ENCODE measurements at places on chromosomes 6 and 20.

DNA sequence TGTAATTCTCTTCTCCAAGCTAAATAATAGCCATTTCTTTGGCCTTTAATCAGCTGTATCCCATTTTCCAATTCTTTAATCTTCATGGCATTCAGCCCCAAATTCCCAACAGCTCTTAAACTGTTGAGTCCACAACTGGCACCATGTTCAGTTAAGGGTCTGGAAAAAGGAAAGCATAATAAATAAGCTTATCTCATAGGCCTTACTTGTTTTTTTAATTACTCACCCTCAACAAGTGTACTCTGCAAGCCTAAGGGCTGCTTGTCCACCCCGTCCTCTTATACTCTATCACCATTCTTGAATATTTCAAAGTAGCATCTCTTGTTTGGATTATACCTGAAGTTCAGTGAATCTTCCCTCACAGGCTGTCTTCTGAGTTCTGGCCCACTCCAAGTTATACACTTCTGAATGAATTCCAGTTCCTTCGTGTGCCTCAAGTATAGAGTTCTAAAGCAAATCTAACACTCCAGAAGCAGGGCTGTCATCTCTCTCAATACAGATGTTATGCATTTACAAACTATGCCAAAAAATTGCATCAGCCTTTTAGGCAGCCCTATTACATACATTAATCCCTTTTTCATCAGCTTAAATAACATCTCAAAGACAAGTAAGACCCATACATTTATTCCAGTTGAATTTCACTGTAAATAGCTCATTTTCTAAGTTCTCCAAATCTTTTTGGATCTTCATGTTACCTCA, 98.7 kb downstream of the COL21A1 start:
- no peak for DNase-seq

GRCh38 chr20:2817341-2817726, 1.2 kb downstream of the TMEM239 start:
- peak; percentile 38 for DNase-seq

DNA sequence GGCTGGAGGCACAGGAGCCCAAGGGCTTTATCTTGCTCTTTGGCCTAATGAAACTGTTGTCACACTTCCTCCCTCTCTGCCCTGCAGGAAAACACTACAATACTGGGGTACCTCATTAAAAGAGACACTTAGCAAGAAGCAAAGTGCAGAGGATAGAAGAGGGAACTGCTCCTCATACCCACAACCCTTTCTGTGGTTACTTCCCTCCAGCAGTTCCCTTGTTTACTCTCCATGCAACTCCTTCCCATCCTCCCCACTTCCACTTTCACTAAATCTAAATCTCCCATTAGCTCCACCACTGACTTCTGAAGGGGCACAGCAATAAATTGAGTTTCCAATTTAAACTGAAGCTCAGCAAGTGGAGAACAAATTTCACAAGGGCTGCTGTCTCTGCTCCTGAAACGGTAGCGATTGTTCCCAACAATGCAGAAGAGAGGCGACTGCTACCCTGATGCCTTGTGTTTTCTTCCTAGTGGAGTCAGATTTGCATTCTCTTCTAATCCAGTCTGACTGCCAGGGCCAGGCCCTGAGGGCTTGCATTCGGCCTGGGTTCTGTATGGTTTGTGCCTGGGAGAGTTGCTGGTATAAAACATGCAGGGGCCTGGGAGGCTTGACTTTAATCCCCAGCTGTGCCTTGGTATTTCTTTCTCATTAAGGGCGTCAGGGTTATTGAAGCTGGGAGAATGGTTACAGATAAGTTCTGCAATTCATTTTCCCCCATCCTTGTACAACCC, 454.7 kb downstream of the TFAP2B start:
- DNase-seq: no peak

- DNase-seq: peak; percentile 93
Measured at GRCh38 chr20:31713312-31714273, 9.1 kb downstream of the BCL2L1 start.

DNA sequence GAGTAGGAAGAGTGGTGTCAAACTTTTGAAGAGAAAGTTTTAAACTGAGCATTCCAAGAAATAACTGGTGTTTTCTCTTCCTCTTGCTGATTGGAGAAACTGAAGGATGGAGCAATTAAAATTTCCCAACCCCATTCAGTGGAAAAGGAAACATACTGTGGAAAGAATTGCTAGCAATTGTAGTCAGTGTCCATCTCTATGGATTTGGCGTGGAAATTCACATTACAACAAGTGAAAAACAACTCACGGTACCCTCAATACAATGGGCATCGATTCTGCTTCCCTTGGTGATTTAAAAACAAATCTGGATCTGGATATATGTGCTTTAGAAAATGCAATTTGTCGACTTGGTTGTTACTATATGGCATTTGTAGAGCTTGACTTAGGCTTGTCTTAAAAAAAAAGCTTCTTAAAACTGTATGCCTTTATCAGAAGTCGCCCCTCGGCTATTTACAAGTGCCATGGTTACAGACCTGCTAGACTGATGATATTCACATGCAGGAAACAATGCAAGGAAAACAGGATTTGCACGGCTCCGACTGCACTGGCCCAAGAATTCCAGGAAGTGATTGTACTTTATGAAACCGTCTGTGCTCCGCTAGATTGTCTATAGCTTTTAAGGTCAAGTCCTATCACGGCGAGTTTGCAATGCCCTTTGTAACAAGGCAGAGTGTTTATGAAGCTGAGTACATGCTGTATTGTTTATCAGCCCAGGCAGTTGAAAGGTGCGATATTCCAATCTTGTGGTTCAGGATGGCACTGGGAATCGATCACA, 131.7 kb upstream of the PHACTR1 start:
- no peak for DNase-seq

- DNase-seq: no peak
Measured at GRCh38 chr20:46302106-46302505, 6.2 kb downstream of the CDH22 start.

DNA sequence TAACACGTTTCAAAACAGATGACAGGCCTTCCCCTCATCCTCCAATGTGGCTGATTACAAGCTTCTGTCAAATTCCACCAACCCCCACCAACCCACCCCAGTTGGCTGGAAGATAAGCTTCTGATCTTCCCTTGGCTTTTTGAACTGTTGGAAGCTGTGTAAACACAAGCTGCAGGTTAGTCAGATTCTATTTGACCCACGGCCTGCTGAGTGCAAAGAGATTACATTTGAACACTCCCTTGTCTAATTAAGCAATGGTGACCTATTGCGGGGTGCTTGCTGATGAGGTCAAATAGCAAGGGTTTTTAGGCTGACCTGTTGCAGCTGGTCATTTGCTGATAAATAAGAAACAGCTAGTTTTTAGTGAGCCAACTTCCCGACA, 379.7 kb downstream of the BMP2 start:
- no peak for DNase-seq

DNA sequence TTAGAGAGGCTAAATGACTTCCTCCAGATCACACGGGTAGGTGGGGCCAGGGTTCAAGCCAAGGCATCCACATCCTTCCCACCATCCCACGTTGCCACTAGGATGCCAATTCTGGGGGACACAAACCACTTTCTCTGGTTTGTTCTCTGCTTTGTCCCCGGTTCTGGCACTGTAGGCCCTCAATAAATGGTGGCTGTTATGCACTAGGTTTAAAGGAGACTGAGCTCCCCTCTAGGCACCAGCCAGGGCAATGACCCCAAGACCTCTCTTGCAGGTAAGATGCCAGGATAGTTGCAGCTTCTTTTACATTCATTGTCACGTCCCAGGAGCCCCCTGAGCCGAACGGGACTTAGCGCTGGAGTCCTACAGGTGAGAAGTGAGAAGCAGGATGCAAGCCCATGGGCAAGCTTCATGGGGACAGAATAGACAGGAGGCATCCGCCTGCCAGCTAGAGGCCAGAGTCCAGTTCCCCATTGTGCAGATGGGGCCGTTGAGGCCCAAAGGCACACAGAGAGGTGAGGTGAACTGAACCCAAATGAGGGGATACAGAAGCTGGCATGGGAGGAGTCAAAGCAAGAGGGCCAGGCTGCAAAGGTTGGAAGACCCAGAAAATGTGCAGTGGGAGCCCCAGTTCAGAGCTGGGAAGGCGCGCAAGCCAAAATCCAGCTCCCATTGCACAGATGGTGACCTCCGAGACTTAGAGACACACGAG, 677 bp downstream of the PXMP4 start:
- no peak for DNase-seq

- DNase-seq: no peak
Measured at GRCh38 chr6:47042275-47042791, at the start of gene ADGRF1. Gene ADGRF1, minus strand, starts transcription at chr6:47042332. Its CDS starts 13,271 bp downstream, at chr6:47029061.

DNA sequence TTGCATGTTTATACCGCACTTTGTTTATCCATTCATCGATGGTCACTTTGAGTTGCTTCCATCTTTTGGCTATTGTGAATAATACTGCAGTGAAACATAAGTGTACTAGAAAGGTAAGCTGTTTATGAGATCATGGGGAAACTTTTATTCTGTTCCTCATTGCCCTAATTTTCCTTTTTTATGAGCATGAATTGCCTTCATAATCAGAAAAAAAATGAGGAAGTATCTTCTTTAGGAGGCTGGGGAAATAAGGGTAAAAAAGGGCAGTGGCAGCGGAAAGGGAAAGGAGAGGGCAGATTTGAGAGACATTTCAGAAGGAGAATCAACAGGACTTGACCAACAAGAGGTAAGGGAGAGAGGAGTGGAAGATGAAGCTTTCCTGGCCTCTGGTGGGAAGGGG, 14.3 kb upstream of the SERINC3 start:
- DNase-seq: no peak

GRCh38 chr6:47631269-47631772, 67.1 kb upstream of the ADGRF4 start:
- no peak for DNase-seq

DNA sequence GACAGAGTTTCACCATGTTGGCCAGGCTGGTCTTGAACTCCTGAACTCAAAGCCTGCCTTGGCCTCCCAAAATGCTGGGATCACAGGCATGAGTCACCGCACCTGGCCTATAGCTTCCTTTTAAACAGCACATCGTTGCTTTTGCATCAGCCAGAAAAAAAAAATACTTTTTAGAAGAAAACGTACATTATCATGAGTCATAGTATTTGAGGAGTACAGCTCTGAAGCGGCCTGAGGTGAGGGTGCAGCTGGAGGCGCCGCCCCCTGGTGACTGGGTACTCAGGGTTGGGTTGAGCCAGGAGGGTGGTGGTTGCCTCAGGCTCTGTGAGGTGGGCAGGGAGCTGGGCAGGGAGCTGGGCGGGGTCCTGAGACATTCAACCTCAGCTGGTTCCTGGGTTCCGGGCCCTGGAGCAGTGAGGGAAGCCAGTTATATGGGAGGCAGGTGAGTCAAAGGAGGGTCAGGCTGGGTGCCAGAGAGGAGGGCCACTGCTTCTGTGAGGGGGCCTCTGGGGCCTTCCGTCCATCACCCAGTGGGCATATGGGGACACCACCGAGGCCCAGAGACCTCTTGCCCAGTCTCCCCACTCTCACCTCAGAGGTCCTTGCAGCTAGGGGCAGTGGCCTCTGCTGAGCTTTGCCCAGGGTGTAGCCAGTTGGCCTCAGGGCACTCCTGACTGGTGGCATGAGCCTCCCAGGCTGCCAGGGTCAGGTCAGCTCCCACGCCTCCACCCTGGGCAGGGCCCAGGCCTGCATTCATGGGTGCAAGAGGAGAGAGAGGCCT, 11.7 kb upstream of the ID1 start:
- no peak for DNase-seq

- DNase-seq: no peak
Measured at GRCh38 chr6:33160728-33161344, 31.4 kb downstream of the COL11A2 start.

GRCh38 chr6:41577356-41578216, 31.4 kb downstream of the FOXP4 start:
- DNase-seq: no peak

DNA sequence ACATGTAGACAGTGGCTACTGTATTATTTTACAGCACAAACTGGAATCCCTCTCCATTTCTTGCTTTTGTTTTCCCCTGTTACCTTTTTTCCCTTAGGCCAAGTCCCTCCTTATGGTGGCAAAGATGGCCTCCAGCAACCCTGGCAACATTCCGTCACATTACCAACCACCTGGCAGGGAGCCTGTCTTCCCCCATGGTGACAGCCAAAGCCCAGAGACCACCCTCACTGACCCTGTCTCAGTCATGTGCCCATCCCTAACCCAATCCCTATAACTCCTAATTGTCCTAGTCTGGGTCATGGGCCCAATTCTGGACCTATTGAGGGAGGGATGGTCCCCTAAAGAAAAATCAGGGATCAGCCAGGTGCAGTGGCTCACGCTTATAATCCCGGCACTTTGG, 27.6 kb downstream of the PARD6B start:
- no peak for DNase-seq

- no peak for DNase-seq
Measured at GRCh38 chr6:111291336-111292259, 191.4 kb downstream of the REV3L start.

- no peak for DNase-seq
Measured at GRCh38 chr6:157726892-157727628, 96.0 kb upstream of the SNX9 start.

DNA sequence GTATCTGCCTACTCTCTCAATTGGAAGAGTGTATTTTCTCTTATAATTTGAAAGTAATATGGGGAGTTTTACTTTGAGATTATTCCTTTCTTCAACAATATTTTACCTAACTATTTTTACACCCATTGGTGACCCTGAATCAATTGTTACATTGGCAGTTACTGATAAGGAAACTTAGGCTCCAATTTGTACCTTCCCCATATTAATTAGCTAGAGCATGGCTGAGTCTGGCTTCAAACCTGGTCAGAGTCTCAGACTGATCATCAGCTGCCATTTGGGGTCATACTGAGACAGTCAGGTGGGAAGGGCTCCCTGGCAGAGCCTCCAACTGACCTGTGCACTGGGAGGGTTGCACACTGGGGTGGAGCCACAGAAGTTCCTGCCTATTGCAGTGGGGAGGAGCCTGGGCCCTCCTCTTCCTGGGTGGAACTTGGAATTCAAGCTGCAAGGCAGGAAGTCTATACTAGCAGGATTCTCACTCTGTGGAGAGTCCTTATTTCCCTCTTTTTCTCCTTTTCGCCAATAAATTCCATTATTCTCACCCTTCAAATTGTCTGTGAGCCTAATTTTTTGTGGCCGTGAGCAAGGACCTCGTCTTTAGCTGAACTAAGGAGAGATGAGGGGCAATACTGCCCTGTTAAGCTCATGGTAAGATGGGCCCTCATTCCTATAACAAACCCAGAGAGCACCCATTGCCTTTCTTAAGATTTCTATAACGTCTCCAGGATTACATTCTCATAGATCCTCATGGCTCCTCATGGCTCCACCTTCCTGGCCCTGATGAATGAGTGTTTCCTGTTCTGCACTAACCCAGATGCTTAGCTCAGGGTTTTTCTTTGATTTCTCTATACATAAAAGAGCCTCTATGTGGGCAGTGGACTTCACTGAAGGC, 285.1 kb downstream of the ADGB start:
- DNase-seq: no peak

DNA sequence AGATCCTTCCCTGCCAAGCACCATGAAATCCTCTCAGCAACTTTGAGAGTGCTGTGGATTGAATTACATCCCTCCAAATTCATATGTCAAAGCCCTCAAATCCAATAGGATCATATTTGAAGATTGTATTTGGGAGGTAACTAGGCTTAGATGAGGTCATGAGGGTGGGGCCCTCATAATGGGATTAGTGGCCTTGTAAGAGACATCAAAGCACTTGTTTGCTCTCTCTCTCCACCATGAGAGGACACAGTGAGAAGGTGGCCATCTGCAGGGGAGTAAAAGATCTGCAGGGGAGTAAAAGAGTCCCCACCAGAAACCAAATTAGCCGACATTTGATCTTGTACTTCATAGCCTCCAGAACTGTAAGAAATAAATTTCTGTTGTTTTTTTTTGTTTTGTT, 298.2 kb downstream of the SAMD5 start:
- DNase-seq: no peak

GRCh38 chr20:58069207-58069606, 159.2 kb downstream of the ANKRD60 start:
- peak; percentile 40 for DNase-seq

GRCh38 chr20:33812152-33812849, 1.2 kb downstream of the CHMP4B start:
- DNase-seq: peak; percentile 83

Measured in coronary artery (tissue), 2 donors.